Dorsolateral prefrontal cortex (tissue), 122 donors: ENCODE measurements at places on chromosomes 11 and 22. TPM values are rescaled to one million over a fixed set of nuclear protein-coding genes. Genes with fewer than 3 reads are reported as not detected.

- no peak for DNase-seq
These were observed 47.9 kb upstream of the TH start for GRCh38 chr11:2219318-2220017.

GRCh38 chr11:118051611-118052461 lies 25.0 kb upstream of the TMPRSS4 start:
- no peak for DNase-seq

- DNase-seq = peak; percentile 95
These were observed 7.6 kb downstream of the BRSK2 start for GRCh38 chr11:1397146-1397861.

SLC25A18 gene
- 192 TPM for total RNA-seq

- DNase-seq = no peak
These were observed 36.2 kb downstream of the IGHMBP2 start for GRCh38 chr11:68939583-68940555.

ANKRD42 gene
- total RNA-seq = 35.7 TPM
